Stimulated activated CD4-positive, alpha-beta T cell treated with anti-CD3 and anti-CD28 coated beads, Interleukin-2, amount 100 ng/mL, for 48 hours (primary cell): ENCODE measurements at places on chromosomes 7 and 10.

GRCh38 chr10:30825495-30825894, 195.9 kb upstream of the LYZL2 start:
- no peak for DNase-seq

- DNase-seq, result no peak
These were observed 614.7 kb downstream of the PARD3 start for GRCh38 chr10:34200355-34200901.

- no peak for DNase-seq
These were observed 23.7 kb upstream of the ITGA8 start for GRCh38 chr10:15743443-15743842.

GRCh38 chr10:70122742-70123141, 9.9 kb downstream of the AIFM2 start:
- DNase-seq, result no peak

- no peak for DNase-seq
These were observed 27.7 kb upstream of the SORCS3 start for GRCh38 chr10:104613406-104613805.
